ENCODE measurements at places on chromosomes 1 and 21.
A peak's percentile ranks its signal among the peaks of the same experiment; 100 is the strongest.

- DNase-seq: no peak
These were observed 15.3 kb upstream of the FMO4 start for GRCh38 chr1:171298696-171299095.

- DNase-seq: peak; percentile 66
These were observed 519 bp downstream of the ZNF496 start for GRCh38 chr1:247331172-247331524.

- DNase-seq: no peak
These were observed 4.6 kb downstream of the PEAR1 start for GRCh38 chr1:156898161-156898566.

GRCh38 chr1:86760199-86760598 is 55.8 kb downstream of the SH3GLB1 start:
- DNase-seq: no peak

DNA sequence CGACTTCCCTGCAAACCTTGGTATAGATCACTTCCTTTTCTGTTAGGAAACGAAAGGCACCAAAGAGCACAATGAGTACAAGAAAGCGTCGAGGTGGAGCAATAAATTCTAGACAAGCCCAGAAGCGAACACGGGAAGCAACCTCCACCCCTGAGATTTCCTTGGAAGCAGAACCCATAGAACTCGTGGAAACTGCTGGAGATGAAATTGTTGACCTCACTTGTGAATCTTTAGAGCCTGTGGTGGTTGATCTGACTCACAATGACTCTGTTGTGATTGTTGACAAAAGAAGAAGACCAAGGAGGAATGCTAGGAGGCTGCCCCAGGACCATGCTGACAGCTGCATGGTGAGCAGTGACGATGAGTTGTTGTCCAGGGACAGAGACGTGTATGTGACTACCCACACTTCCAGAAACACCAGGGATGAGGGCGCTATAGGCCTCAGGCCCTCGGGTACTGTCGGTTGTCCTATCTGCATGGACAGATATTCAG is 18.5 kb downstream of the FAM89A start:
- no peak for DNase-seq

DNA sequence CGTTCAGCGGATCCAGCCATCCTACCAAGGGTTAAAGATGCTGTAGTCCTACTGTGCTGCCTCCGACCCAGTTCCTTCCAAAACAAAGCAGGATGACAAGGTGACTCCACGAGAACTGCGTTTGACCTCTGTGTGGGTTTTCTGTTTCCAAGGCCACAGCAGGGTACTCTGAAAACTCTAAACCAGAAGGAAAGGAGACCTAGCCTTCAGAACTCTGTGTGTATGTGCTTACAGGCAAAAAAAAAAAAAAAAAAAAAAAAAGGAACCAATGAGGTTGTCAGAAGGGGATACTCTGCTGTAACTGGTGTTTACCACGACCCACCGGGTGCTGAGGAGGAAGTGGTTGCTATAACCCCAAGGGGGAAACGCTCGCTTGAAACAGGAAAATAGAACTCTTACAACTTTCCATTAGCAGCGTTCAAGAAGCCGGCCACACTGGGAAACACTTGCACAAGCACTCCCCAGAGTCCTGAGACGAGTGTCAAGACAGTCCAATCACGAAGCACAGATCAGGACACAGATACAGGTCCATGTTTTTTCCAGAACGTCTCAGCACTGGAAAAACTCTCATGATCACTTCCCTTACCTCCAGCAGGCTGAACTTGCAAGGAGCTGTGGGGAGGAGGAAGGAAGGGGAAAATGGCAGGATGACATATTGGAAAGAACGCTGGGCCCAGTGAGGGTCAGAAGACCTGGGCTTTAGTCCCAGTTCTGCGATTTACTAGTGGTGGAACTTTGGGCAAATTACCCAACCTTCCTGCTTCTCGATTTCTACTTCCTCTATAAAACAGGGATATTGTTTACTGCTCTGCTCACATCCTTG is 64.0 kb downstream of the ITPKB start:
- DNase-seq: no peak

- DNase-seq: no peak
These were observed 24.7 kb downstream of the TENT5C start for GRCh38 chr1:117630423-117630998.

DNA sequence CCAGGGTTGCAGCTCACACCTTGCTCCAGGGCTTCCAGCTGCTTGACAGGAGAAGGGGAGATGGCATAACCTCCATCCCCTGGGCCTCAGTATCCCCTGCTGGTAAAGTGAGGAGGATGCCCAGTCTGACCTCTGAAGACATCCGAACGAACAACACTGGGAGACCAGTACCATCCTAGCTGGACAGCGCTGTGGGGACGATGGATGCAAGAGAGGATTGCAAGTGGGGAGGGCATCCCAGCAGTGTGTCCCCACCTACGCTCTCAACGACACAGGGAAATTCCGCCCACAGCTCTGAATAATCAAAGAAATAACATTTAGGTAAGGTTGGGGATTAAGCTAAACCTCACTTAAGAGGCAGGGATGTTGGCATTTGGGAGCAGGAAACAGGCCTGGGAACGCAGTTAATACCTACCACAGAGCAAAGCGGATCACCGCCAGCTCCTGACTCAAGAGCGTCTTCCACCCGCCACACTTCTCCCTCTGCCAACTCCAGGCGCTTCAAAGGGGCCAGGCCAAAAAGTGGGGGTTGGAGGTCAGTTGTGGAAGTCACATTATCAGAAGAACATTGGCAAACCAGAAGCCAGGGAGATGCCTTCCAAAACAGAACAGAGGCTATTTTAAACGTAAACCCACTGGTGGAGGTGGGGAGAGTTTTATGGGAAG is 47.6 kb downstream of the SSBP3 start:
- no peak for DNase-seq

- DNase-seq: no peak
These were observed 61.3 kb downstream of the SLC66A1 start for GRCh38 chr1:19373211-19374082.

GRCh38 chr1:216306830-216307229 is 116.4 kb downstream of the USH2A start:
- DNase-seq: no peak

DNA sequence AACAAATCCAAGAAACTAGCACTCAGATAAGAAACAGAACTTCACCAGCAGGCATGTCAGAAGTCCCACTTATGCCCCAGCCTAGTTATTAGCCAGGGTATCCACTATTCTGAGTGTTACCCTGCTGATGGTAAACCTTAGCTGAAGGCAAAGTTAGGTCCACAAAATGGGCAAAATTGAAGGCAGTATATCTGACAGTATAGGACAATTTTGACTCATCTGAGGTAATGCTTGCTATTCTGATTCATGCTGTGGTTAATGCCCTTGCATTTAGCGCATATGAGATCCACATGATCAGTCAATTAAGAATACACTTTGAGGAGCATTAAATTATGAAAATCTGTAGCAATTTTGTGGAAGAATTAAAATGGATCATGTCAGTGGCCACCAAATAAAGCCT is 15.1 kb downstream of the IFI44 start:
- DNase-seq: no peak

DNA sequence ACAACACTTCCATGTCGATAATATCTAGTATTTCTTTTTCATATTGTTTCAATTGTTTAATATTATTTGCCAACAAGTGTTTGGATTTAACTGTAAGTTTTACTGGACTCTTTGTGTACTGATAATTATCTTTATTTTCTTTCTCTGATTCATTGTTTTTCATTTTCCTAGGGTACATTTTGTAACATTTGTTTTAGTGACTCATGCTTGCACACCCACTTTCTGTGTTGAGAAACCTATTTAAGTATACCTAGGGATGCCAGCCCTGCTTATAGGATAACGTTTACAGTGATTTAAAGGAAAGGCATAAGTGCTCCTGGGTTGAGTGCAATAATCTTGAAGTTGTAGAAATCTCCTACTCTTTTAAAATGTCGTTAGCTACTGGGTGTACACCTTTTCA is 1386.0 kb upstream of the ADGRL4 start:
- DNase-seq: no peak

DNA sequence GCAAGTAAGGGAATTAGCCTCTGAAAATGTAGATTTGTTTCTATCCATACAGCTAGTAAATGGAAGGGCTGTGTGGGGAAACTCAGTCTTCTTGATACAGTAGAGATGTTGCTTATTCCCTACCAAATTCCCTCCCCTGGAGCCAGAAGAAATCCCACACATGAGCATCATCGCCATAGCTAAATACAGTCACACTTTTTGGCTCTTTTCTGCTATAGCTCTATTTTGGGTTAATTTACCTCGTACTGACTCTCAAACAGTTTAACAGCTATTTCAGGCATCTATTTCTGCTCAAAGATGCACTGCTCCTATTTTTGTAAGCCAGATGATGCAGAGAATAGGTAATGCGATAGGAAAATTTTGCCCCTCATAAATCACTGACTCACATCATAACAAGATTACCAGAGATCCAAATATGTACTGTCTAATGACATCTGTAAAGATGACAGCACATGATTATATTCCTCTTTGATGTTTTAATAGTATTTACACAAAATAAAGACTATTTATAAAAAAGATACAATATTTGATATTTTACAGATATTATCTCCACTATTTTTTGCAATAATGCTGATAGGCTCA is 58.6 kb downstream of the XCL1 start:
- no peak for DNase-seq

Data from NCI-H345 (cell line).